ENCODE measurements at places on chromosomes 2 and 18.

DNA sequence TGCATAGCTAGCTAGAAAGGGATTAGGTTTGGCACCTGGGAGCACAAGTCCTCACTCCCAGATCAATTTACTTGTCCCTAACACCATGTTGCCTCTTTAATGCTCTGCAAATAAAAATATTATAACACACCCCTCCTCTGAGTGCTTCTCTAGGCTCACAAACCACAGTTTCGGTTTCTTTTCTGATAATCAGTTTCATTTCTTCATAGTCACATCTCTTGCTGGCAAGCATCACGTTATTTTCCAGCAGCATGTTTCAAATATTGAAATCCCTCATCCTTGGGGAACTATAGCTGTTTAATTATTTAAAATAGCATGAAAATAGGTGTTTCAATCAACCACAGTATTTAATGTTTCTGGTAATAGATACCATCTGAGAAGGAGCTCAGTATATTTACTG is 13.9 kb upstream of the SMCHD1 start:
- DNase-seq: no peak

DNA sequence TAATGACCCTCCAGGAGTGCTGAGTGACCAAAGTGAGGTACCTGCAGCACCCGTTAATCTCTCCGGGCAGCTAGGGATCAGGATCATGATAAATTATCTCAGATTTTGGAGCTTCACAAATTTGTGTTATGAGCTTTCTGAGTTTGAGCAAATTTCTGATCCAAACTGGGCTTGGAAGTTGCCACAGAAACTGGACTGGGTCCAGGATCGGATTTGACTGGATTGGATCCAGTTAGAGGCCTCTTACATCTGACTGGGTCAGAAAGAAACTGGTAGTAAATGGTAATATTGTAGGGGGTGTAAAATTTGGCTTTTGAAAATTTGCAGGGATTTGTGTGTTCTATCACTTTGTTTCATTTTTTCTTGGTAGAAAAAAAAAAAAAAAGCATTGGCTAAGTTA is 19.7 kb upstream of the CAPN13 start:
- no peak for DNase-seq

GRCh38 chr2:70243806-70244584 is 4.4 kb downstream of the TIA1 start:
- DNase-seq: no peak

GRCh38 chr2:234829074-234829455 is 122.8 kb upstream of the SH3BP4 start:
- DNase-seq: no peak

Data from fibroblast of skin of right biceps (primary cell).